ENCODE measurements at places on chromosomes 11 and 22.
A peak's percentile ranks its signal among the peaks of the same experiment; 100 is the strongest.

DNA sequence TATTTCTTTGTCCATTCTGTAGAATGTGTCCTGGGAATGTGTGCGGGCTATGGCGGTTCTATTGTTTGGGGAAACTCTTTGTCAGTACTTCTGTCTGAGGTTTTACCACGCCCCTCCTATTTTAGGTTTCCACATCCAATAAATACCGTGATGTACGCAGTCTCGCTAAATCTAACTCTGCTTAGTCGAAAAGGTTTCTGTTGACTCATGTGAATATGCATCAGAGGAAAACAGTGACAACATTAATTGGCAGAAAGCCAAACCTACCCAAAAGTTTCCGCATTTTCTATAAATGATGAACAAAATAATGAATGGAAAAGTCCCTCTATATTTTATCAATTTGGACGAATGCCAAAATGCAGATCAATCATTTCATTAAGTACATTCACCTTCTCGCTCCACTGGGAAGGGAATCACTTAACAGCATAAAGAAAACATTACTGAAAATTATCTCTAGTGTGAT is 143.4 kb downstream of the MAML2 start:
- ATAC-seq, result peak; percentile 78

DNA sequence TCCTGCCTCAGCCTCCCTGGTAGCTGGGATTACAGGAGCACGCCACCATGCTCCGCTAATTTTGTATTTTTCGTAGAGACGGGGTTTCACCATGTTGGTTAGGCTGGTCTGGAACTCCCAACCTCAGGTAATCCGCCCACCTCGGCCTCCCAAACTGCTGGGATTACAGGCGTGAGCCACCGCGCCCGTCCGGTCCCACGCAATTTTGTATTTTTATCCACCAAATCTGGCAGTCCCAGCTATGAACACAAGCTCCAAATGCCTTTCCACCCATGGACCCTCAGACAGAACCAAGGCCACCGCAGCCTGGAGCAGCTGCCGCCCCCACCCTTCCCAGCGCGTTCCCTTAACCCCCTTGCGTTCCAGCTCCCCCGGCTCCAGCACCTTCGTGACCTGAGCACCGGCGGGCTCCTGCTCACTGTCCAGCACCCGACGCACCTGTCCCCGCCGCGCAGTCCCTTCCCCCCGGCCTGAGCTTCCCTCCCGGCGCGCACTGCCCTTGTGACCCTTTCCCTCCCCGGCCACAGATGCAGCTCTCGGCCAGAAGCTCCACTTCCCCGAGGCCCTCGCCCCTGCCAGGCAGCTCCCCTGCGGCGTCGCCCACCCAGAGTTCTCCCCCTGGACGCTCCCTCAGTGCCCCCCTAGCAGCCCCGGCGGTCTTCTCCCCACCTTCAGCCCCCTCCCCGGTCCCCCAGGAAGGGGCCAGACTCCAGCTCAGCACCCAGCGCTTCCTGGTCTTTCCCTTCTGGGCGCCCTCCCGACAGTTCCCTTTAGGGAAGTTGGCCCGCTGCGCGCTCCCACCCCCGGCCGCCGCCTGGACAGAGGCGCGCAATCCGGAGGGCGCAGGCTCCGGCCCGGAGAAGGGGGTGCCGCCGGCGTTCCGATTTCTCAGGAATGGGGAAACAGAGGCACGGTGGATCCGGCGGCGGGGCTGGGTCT is 5.6 kb upstream of the ZBED4 start:
- no peak for ATAC-seq

DNA sequence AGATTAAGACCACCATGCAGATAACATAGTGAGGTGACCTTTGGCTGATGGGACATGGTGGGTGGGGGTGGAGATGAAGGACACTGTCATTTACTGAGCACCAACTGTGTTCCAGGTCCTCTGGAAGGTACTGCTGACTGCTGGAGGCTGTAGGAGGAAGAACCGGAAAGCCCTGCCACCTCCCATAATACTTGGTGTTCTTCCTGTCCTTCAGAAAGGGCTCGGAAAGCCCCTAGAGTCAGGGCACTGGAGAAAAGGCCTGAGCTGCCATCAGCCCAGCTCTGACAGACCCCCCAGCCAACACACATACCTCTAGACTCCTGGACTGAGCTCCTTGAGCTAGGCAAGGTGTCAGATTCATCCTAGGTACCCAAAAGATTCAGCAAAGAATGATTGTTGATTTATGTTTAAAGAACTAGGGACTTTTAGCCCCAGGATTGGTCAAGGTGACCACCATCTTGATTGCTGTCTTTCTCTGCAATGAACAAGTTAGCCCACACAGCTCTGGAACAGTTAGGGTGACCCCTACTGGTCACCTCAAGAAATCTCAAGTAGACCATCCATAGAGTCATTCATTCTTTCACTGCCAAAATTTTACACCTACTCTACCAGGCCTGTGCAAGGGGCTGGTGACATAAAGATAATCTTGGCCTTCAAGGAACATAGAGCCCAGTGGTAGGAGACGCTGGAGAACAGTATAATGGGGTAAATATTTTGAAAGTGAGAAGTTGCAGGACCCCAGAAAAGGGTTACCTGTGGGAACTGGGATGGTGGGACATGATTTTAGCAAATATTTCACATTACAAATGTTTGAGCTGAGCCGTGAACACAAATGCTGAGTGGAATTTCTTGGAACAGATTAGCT is 39.4 kb downstream of the IRAG1 start:
- peak; percentile 71 for ATAC-seq

DNA sequence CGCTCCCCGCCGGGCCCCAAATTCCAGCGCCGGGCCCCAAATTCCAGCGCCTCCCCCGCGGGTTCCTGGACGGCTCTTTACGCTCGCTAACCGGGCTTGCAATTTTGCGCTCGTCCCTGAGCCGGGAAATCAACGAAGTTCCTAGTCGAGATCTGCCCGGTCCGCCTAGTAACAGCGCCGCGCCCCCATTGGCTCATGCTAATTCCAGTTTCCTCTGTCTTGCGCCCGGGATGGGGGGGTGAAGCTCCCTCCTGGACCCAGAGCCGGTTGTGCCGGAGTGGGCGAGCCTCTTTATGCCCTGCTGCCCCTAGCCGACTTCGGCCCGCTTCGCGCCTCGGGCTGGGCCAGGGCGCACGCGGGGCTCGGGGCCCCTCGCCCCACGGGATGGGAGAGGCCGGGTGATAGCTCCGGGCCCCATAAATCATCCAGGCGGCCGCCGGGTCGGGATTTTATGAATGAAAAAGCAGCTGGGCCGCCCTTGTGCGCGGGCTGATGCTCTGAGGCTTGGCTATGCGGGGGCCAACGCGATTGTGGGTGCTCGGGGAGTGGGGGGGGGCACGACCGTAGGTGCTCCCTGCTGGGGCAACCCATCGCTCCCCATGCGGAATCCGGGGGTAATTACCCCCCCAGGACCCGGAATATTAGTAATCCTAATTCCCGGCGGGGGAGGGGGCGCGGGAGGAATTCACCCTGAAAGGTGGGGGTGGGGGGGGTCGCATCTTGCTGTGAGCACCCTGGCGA is 1.8 kb upstream of the CCND1 start:
- ATAC-seq, result no peak

DNA sequence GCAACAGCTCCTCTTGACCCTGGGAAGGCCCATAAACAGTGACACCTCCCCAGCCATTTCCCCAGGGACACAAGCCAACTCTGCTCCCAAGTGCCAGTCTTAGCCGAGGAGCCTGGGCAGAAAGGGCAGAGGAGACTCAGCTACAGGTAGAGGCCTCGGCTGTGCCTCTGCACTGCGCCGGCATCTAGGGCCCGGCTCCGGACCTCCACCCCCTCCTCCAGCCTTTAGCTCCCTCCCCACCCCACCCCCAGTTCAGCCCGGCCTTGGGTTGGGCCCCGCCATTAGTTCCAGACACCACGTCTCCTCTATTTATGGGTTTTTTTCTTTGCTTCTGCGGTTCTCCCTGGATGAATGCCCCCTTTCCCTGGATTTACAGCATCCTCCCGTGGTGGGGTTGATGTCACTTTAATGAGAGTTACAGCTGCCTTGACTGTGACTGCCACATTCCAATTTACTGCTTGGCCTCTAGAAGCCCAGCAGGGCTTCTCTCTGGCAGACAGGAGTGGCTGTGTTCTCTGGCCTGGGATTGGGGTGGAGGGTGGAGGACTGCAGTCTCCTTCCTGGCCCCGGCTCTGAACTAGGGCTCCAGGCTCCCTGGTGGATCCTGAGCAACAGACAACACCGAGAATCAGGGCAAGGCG is 13.5 kb upstream of the OAF start:
- no peak for ATAC-seq

DNA sequence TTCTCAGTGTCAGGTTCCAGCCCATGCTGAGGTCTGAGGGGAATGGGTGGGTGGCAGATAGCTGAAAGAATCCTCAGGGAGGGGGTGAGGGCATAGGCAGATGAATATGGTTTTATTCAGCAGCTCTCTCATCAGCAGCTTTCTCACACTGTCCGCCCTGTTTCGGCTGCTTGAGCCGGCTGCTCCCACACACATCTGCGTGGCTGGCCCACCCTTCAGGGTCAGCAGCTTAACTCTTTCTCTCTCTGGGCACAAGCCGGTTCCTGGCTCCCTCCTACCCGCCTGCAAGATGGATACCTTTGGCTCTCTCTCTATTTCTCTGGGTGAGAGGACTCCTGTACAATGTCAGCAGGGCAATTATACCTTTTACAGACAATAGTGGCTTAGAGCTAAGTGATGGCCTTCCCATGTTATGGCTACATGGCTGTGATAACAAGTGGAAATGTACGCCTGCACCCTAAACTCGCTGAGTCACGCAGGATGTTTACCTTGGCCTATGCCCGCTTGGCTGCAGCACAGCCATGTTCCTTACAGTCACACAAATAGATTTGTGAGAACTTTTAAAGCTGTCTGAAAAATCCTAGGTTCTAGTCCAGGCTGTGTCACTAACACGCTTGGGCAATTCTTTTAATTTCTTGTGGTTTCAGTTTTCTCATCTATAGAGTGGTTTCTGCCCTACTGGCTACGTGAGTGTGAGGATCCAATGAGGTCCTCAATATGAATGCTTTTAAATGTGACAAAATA is 4.1 kb downstream of the MMP20 start:
- no peak for ATAC-seq

GRCh38 chr11:15609445-15609844 is 494.7 kb downstream of the INSC start:
- ATAC-seq, result no peak

GRCh38 chr11:117993988-117994745 is 8.0 kb downstream of the IL10RA start:
- ATAC-seq, result no peak

GRCh38 chr11:32187111-32187510 is 96.2 kb downstream of the RCN1 start:
- ATAC-seq, result no peak

DNA sequence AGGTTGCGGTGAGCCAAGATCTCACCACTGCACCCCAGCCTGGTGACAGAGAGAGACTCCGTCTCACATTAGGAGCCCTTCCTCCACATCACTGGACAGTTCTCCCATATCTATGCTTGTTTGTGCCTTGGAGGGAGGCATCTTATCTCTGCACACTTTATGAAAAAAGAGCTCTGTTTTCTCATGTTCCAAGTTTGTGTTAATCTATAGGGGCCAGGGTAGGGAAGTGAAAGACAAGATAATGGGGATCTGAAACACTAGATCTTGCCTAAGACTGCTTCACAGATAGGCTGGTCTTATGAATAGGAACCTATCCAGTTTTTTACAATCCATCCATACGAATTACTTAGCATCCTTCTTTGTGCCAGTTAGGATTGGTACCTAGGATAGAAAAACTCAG is 17.1 kb downstream of the OR6Q1 start:
- ATAC-seq, result no peak

GRCh38 chr11:130001461-130002351 is 929 bp downstream of the PRDM10 start:
- peak; percentile 33 for ATAC-seq

- ATAC-seq, result peak; percentile 13
Observed at GRCh38 chr11:95790933-95791708, 823 bp downstream of the CEP57 start.

DNA sequence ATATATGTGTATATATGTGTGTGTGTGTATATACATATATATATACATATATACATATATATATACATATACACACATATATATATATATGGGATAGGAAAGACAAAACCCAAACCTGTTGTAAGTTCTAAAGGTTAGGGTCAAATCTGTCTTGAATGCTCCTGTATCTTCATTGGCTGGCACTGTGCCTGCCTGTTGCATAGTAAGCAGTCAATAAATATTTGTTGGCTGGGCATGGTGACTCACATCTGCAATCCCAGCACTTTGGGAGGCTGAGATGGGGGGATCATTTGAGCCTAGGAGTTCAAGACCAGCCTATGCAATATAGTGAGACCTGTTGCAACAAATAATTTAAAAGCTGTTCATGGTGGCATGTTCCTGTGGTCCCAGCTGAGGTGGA is 205.4 kb downstream of the DBX1 start:
- no peak for ATAC-seq

DNA sequence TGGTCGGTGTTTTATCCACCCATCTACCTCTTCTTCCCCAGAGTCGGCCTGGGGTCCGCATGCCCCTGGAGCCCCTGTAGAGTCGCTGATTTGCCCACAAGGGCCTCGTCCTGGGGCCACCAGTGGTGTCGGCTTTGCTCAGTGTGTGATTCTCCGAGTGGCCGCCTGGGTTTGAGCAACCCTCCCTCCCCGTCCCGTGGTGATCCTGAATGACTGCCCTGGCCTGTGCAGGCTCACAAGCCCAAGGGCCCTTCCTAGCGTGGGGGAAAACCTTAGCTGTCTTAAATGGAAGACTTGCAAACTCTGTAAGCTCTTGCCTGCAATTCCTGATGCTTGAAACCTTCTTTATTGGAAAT is 128.3 kb downstream of the OSBP2 start:
- no peak for ATAC-seq

DNA sequence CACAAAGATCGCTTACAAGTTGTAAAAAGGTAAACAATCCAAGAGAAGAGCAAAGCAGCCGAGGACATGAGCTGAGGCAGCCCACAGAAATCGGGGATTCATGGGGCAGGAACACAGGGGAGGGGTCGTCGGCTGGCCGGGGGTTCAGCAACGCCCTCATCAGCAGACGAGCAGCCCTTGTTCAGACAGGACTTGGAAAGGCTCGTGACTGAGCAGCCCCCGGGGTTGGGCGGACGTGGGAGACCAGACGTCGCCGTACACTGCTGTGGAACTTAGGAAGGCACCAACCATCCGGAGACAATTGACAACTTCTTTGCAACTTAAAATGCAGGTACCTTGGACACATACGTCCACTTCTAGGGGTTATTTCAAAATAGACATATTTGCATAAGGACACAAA is 370.5 kb downstream of the BRD1 start:
- ATAC-seq, result no peak

- ATAC-seq, result peak; percentile 64
Observed at GRCh38 chr11:74932169-74932568, 16.7 kb downstream of the XRRA1 start.

GRCh38 chr11:123443851-123444623 is 14.0 kb downstream of the GRAMD1B start:
- no peak for ATAC-seq

DNA sequence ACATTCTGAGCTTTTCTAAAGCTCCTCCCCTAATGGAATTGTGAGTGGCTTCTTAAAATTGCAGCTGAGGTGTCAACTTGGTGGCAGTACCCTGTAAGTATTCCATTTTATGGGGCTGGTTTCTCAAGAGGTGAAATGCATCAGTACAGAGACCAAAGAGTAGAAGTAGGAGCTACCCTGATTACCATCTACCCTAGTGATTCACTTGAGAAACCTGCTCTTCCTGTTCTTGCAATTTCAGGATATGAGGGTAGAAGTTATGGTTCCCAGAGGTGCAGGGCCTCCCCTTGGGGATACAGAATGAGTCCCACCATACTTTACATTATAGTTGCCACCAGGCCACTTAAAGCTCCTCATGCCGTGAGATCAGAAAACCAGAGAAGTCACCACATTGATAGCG is 944.6 kb downstream of the OPCML start:
- no peak for ATAC-seq
